ENCODE measurements at places on chromosomes 12 and 14.

DNA sequence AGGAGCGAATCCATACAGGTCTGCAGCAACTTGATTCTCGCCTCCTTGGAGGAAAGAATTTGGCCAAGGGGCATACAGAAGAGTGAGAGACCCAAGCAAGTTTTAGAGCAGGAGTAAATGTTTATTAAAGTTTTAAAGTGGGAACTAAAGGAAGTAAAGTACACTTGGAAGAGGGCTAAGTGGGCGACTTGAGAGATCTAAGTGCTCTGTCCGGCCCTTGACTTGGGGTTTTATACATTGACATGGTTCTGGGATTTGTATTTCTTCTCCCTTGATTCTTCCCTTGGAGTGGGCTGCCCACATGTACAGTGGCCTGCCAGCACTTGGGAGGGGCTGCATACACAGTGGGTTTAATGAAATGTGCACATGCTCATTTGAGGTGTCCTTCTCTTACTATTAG lies 421.2 kb downstream of the TMEM121 start:
- DNase-seq, result no peak

DNA sequence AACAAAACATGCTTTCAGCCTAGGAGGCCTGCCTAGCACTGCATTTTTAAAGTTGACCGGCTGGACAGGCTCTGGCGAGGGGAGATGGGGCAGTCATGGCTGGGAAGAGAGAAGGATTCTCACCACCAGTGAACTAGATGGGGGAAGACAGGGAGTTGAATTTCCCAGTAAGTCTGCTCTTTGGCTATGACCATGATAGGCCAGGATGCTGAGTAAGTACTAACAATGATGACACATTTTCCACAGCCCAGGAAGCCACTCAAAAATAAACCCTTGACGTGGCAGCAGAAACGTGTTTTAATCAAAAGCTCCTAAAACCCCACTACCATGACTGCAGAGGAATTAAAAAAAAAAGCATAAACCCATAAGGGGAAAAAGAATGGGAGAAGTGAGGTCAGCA lies 19.0 kb downstream of the KCTD10 start:
- no peak for DNase-seq

DNA sequence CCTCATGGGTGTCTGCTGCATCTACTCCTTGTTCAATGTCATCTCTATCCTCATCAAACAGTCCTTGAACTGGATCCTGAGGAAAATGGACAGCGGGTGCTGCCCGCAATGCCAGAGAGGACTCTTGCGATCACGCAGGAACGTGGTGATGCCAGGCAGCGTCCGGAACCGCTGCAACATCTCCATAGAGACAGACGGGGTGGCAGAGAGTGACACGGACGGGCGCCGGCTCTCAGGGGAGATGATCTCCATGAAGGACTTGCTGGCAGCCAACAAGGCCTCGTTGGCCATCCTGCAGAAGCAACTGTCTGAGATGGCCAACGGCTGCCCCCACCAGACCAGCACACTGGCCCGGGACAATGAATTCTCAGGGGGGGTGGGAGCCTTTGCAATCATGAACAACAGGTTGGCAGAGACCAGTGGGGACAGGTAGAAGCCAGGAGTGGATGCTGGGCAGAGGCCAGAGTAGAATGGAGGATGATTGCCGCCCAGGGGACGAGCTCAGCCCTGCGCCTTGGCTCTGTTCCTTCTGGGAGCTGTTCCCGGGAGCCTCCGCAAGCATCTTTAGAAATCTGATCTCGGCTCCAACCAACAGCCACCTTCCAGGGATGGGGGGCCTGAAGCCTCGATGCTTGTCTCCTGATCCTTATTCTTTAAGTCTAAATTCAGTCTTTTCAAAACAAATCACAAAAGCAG lies 71.6 kb upstream of the PSMC1 start:
- no peak for DNase-seq

GRCh38 chr12:14564336-14564959 lies 3.2 kb downstream of the PLBD1 start:
- no peak for DNase-seq
